ENCODE measurements at places on chromosomes 11 and 22.

- no peak for DNase-seq
These were observed 117.8 kb downstream of the C11orf91 start for GRCh38 chr11:33582636-33583325.

- no peak for DNase-seq
These were observed 283.7 kb upstream of the ANO3 start for GRCh38 chr11:26048271-26048670.

DNA sequence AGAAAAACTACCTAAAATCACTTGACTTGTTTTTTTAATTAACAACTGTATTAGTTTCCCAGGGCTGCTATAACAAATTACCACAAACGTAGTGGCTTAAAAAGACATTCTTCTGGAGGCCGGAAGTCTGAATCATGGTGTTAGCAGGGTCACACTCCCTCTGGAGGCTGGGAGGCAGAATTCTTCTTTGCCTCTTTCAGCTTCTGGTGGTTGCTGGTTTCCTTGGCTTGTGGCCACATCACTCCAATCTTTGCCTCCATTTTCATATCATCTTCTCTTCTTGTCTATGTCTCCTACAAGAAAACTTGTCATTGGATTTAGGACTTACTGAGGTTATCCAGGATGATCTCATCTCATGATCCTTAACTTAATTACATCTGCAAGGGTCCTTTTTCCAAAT lies 7.4 kb upstream of the INCENP start:
- DNase-seq, result no peak

DNA sequence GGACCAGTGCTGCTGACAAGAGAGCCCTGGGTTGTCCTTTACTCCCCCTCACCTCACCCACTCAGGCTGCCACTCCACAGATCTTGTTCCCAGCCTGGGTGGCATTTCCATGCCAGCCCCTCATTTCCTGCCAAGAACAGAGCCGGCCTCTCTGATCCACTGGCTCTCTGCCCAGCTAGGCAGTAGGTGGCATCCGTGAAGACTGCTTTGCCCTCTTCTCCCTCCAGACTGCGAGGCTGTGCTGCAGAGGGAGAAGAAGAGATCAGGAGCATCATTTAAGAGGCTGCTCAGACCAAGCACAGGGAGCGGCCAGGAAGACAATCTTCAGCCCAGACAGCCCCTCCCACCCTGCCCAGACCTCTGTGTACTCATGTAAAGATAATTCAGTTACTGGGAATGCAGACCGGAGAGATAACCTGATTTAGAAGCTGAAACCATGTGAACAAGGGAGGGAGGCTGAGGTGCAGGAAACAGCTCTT lies 126.9 kb upstream of the NCAM1 start:
- DNase-seq, result peak; percentile 79

- no peak for DNase-seq
These were observed 21.1 kb upstream of the CAPRIN1 start for GRCh38 chr11:34030382-34030781.

GRCh38 chr22:36324414-36324813 lies 63.4 kb downstream of the MYH9 start:
- DNase-seq, result no peak

DNA sequence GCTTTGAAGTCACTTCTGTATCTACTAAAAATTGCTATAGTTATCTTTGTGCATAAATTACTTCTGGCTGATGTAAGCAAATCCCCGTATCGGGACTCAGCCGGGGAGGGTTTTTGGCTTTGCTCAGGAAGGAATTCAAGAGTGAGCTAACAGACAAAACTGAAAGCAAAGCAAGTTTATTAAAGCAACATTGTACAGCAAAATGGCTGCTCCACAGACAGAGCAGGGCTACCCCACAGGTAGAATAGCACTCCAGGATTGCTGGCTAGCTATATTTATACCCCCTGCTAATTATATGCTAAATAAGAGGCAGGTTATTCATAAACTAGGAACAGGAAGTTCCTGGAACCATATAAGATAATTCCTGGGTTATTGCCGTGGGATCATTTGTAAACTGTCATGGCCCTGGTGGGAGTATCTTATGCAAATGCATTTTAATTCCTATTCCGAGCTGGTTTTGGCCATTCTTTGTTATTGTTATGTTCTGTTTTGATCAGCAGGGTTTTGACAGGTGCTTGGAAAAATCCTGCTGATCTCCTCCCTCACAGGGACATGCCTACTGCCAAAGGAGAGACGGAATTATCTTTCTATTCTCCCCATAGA lies 15.2 kb downstream of the MIF start:
- no peak for DNase-seq

DNA sequence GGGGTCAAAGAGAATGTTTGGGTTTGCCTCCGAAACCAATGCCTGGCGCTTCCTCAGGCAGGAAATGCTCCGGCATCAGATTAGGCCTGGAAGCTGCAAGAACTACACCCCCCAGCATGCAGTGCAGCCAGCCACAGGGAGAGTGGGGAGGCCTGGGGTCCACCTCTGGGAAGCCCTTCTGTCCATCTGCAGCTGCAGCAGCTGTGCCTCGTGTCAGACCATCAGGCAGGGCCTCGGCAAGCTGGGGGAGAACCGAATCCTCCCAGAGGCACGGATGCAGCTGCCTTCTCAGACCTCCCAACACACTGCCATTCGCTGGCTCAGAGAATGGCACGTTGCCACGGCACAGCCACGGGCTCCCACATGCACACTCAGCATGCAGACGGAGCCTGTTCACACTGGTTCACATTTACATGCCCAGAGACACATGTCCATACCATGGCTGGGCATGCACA lies 57.4 kb downstream of the NECTIN1 start:
- peak; percentile 64 for DNase-seq

DNA sequence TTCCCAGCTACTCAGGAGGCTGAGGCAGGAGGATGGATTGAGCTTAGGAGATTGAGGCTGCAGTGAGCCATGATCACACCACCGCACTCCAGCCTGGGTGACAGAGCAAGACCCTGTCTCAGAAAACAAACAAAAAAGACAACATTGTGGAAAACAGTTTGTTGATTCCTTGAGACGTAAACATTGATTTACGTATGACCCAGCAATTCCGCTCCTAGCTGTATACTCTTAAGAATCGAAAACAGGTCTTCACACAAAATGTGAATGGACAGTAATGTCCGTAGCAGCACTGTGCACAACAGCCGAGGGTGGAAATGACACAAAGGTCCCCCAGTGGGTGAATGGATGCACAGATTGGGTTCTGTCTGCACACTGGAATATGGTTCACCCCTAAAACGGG lies 49.3 kb downstream of the LRP5 start:
- no peak for DNase-seq

- no peak for DNase-seq
These were observed 34.3 kb downstream of the DBX1 start for GRCh38 chr11:20125927-20126326.

DNA sequence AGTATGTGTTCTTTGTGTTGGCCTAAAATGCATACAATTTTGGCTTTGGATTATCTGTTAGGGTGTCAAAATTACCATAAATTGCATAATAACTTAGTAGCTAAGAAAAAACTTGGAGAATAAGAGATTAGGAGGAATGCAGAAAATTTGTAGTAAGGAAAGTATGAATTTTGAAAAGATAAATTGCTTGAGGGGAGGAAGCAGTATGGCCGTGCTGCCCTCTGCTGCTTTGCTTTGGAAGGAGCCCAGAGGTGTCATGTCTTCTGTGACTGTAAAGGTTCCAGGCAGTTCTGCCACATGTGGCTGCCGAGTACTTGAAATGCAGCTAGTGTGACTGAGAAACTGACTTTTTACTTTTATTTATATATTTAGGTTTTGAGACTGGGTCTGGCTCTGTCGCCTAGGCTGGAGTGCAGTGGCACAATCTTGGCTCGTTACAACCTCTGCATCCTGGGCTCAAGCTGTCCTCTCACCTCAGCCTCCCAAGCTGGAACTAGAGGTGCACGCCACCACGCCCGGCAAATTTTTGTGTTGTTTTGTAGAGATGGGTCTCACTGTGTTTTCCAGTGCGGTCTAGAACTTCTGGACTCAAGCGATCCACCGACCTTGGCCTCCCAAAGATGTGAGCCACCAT lies 1.8 kb downstream of the ADSL start:
- peak; percentile 60 for DNase-seq
